ENCODE measurements at places on chromosomes 13 and 19.
A peak's percentile ranks its signal among the peaks of the same experiment; 100 is the strongest.

- no peak for DNase-seq
Observed at GRCh38 chr19:35107545-35107944, 8.1 kb upstream of the FXYD3 start.

DNA sequence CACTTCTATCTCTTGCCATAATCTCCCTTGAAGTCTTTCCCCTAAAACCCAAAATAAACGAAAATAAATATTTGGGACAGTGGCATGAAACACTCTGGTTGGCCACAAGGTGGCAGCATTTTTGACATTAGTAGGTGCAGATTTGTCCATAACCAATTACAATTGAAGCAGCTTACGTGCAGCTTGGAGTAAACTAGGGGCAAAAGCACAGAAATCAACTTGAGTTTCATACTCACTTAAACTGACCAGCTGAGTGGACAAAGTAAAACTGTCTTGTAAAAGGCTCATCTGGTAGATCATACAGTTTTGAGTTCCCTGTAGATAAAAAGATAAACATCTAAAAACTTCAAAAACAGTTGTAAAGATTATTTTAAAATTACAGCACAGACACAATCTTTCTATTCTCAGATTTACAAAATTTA lies 18.8 kb downstream of the PDCD5 start:
- DNase-seq, result peak; percentile 56

- no peak for DNase-seq
Observed at GRCh38 chr13:30323524-30323923, 16.2 kb upstream of the KATNAL1 start.

DNA sequence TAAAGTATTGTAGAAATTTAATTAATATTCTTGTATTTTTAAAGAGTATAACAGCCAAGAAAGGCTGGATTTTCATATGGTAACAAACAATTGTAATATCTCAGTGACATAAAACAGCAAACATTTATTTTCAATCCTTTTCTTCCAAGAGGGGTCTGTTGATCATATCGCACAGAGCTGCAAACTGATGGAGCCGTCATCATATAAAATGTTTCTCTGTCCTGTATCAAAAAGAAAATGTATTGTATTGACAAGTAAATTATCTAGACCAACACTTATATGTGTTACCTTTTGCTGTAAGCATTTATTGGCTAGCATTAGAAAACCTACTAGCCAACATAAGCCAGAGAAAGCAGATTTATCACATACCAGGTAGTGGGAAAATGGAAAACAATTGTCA lies 2861.4 kb upstream of the PCDH20 start:
- no peak for DNase-seq

DNA sequence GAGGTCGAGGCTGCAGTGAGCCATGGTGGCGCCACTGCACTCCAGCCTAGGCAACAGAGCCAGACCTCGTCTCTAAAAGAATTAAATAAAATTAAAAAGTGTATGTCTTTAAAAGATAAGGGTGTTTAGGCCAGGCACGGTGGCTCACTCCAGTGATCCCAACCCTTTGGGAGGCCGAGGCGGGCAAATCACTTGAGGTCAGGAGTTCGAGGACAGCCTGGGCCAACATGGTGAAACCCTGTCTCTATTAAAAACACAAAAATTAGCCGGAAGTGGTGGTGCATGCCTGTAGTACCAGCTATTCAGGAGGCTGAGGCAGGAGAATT lies 7.5 kb upstream of the SDHAF1 start:
- no peak for DNase-seq

DNA sequence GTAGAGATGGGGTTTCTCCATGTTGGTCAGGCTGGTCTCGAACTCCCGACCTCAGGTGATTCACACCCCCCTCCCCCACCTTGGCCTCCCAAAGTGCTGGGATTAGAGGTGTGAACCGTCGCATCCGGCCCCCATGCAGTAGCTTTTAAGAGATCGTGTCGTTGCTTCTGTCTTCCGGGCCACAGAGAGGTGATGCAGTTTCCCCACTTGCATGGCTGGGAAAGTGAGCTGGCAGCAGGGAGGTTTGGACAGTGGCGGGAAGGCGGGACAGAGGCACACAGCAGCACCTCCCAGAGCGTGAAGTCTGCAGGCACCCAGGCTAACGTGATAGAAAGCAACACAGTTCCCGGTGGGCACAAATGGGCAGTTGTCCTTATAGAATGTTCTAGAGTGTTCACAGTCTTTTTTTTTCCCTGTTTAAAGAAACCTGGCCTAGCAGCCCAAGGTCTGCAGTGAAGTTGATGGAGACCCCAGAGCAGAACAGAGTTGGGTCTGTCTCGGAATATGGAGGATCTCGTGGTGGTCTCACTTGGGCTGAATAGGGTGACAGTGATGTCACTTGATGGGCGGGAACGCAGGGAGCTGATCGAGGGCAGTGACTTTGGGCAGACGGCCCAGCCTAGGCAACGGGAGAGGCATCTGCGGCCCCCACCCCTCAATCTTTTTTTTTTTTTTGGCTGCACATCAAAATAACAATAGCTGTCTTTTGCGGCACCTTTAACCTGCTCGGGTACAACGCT lies 4.9 kb downstream of the UHRF1 start:
- DNase-seq, result peak; percentile 11

DNA sequence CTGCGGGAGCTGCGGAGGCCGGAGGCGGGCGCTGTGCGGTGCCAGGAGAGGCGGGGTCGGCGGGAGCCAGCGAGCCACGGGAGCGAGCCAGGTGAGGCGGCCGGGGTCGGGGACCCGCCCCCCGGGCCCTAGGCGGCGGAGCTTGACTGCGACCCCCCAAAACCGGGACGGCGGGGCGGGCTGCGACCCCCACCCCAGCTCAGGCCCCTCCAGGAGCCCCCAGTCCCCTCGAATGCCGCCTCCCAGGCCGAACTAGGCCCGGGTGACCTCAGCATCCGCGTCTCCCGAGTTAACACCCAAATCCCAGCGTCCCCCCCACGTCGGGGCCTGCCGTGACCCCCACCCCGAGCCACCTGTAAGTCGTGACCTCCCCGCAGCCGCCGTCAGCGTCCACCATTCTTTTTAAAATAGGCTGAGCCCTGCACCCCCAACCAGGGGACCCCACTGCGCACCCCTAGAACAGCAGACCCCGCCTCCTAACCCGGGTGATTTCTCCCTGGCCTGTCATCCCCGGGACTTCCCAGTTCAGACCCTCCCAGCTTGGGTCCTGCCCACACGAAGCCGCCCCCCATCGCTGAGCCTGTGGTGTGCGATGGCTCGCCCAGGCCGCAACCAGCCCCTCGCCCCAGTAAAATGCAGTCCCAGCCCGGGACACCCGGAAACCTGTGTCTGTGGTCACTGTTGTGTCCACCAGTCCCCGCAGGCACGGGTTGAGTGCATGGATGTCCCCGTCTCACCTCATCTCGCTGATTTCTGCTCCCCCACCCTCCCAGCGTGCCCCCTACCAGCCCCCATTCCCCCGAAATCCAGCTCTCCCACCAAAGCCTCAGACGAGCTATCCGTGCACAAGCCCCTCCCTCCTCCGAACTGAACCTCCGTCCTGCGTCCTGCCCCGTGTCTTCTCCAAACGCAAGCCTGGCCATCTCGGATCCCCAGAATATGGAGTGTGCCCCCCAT lies 551 bp downstream of the FZR1 start:
- no peak for DNase-seq

- peak; percentile 7 for DNase-seq
Observed at GRCh38 chr19:7986321-7987113, 18.9 kb downstream of the ELAVL1 start.

- DNase-seq, result no peak
Observed at GRCh38 chr13:90950160-90950559, 397.3 kb upstream of the MIR17HG start.

DNA sequence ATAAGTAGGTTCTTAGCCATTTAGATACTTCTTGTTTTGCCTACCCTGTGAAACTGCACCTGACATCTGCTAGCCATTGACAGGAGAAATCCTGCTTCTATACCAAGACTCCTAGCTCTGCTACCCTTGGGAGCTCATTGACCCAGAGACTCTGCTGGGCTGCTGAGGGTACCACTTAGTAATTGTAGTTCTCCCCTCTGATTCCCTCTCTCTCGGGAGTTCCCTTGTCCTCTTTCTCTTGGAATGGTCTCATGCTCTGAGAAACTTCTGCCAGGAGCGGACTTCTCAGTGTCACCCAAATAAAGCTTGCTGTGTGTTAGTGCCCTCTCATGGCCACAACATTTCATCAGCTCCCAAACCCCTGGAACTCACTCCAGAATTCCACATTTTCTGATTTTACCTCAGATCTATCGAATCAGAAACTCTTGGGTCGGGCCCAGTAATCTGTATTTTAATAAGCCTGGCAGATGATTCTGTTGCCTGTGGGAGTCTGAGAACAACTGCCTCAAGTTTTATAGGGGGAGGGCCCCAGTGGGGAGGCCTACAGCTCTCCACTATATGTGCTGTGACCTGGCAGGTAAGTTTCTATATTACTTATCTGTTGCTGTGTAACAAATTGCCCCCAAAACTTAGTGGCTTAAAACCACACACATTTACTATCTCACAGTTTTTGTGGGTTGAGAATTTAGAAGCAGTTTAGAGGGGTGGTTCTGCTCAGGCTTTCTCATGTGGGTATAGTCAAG lies 221.1 kb downstream of the TDRD3 start:
- DNase-seq, result peak; percentile 39

GRCh38 chr13:39602614-39603366 lies at the start of gene LHFPL6:
Gene LHFPL6 (minus strand): TSS chr13:39603193.
- DNase-seq, result peak; percentile 81

- DNase-seq, result peak; percentile 65
Observed at GRCh38 chr19:4889034-4889815, 13.5 kb downstream of the ARRDC5 start.

DNA sequence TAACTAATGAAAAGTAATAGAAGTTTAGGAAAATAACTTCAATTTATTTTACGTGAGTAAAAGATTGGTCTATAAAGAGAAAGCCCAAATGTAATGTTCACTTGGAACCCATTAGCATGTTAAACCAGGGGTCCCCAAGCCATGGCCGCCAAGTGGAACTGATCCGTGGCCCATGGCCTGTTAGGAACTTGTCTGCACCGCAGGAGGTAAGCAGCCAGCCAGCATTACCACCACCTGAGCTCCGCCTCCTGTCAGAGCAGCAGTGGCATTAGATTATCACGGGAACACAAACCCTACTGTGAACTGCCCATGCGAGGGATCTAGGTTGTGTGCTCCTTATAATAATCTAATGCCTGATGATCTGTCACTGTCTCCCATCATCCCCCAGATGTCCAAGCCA lies 818.7 kb upstream of the GPC6 start:
- DNase-seq, result no peak

GRCh38 chr19:28631961-28632360 lies 581.0 kb downstream of the UQCRFS1 start:
- no peak for DNase-seq

- DNase-seq, result peak; percentile 25
Observed at GRCh38 chr19:39144290-39145071, 18.9 kb downstream of the PAK4 start.

GRCh38 chr19:1026783-1027649 lies 608 bp downstream of the CNN2 start:
- peak; percentile 37 for DNase-seq

GRCh38 chr13:43776006-43776405 lies 10.8 kb downstream of the ENOX1 start:
- peak; percentile 42 for DNase-seq

DNA sequence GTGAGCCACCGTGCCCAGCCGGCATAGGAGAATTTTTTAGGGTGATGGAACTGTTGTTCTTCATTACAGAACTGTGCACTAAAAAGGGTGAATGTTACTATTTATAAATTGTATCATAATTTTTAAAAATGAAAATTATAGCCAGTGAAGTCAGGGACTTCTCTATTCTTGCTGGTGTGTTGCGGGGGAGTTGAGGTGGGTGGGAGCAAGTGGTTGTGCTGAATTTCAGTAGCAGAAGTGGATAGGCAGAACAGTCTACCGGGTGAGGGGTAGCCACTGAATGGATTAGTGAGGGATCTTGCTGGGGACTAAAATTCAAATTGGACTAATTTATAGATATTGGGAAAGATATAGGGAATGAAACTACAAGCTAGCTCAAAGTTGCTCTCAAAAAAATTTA lies 74.0 kb downstream of the CAB39L start:
- DNase-seq, result no peak

DNA sequence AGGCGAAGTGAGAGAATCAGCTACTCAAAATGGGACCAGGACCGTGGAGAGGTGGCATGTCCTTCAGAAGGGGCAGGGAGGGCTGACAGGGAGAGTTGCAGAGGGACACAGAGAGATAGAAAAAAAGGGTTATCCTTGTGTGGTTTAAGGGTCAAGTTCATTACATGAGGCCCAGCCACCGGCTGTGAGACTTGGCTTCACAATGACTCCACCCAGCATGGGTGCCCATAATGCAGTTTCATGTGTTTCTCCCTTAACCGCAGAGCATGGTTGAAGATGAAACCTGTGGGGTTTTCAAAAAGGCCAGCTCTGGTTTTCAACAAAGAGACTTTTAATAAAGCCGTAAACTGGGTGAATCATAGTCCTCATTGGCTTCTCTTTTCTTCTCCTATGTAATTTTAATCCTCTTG lies 164.6 kb downstream of the KLF5 start:
- no peak for DNase-seq

- no peak for DNase-seq
Observed at GRCh38 chr19:30113186-30113585, 171.1 kb downstream of the URI1 start.

GRCh38 chr13:114067381-114067885 lies 65.0 kb downstream of the RASA3 start:
- DNase-seq, result peak; percentile 85

DNA sequence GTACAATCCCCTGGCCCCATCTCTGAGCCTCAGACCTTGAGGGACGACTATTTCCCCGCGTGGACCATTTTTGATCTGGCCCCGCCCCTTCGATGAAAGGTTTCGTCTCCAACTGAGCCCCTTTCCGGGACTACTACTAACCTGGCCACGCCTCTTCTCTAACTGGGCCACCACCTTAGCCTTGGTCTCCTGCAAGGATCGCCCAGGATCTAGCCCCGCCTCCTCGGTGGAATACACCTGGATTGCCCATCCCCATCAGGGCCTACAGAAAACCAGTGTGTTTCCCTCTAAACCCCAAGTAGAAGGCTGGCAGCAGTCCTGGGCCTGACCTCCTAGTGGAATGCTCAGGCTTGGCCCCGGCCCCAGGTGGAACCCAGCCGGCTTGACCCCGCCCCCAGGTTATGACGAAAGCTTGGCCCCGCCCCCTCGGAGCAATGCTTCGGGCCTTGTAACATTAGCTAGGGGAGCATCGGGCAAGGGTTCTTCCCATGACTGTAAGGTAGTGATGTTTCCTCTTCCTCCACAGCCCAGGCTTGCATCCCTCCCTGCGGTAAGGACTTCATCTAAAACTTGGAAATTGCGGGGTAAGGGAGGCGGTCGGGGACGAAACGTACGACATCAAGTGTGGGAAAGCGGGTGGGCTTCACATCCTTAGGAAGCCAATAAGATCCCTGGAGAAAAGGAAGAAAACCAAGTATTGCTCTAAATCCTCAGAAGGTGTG lies 9.1 kb downstream of the SPACA6 start:
- peak; percentile 69 for DNase-seq

- DNase-seq, result no peak
Observed at GRCh38 chr19:45297674-45298073, 25.0 kb downstream of the CKM start.

GRCh38 chr19:32976223-32976805 lies 4.3 kb downstream of the FAAP24 start:
- peak; percentile 53 for DNase-seq

GRCh38 chr19:46761418-46761831 lies 15.2 kb upstream of the STRN4 start:
- peak; percentile 75 for DNase-seq
